Dorsolateral prefrontal cortex (tissue), 122 donors: ENCODE measurements at places on chromosomes 1 and 21.
A peak's percentile ranks its signal among the peaks of the same experiment; 100 is the strongest.

- DNase-seq = no peak
Observed at GRCh38 chr1:180548686-180549317, 10.0 kb upstream of the OVAAL start.

DNA sequence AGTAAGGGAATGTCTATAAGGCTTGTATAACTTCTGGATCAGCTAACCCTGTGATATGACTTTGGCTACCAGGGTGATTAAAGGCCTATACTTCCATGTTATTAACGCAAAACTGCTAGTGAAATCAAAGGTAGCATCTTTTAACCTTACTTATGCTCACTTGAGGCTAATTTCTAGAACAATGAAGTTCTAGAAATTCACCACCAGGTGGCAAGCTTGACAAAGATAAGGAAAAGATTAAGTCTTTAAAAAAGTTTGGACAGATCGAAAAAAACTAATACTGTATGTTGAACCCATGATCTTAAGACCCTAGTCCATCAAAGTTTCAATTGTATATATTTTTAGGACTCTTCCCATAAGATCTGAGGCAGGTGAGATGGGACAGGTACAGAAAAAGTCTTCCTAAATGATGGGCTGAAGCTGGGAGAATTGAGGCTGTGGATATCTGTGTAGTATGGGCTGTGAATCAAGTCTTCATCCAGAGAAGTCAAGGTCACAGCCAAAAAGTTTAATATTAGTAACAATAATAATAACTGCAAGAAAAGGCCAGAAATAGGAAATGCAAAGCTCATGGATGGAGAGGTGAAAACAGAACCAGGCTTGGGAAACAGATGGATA is 18.8 kb downstream of the KYAT3 start:
- DNase-seq = no peak

GRCh38 chr1:36154765-36155407 is 1.1 kb upstream of the MAP7D1 start:
- no peak for DNase-seq

DNA sequence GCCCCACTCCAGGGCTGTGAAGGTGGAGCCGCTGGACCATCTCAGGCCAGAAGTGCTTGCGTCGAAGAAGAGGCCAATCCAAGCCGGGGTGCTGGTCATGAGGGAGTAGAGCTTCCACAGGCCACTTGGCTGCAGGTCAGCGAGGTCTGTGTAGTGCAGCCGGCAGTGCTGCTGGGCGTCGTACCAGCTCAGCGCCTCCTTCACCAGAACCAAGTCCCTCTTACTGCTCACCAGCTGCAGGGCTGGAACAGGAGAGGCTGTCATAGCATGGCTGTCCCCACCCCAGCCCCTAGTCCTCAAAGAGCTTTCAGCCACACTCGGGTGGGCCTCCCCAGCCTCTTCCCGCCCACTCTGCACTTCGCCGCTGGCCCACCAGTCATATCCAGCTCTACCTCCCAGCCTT is 2.2 kb downstream of the CLEC20A start:
- DNase-seq = no peak

- DNase-seq = no peak
Observed at GRCh38 chr1:101371259-101371658, 134.4 kb downstream of the S1PR1 start.

DNA sequence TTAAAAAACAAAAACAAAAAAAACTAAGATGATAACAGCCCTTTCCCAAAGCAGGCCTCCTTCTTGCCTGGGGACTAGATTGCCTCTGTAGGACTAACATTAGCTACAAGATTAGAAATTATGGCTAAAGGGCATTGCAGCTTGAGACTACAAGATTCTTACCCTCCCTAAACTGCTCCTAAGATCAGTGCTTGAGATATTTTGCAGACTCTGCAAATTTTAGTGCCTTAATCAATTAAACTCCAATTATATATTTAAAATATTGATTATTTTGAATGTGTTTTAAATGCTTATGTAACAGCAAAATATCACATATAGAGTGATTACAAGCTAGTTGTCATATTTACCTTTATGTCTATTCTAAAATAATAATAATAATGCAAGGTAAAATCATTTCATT is 47.4 kb upstream of the SLC5A9 start:
- DNase-seq = no peak

DNA sequence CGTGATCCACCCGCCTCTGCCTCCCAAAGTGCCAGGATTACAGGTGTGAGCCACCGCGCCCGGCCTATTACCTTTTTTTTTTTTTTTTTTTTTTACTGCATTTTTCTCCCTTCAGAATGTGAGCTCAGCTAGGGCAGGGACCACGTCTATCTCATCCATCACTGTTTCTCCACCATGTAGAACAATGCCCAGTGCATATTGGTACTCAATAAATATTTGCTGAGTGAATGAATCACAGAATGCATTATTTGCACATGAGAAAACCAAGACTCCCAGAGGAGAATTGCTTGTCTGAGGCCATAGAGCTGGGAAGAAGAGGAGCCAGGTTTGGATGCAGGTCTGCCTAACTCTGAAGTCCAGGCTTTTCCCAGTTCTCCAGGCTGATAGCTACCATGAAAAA is 8.2 kb upstream of the SLC9A1 start:
- DNase-seq = no peak

GRCh38 chr1:235902677-235903542 is 36.2 kb upstream of the LYST start:
- DNase-seq = no peak

- DNase-seq = no peak
Observed at GRCh38 chr1:186798960-186799688, 29.6 kb upstream of the PLA2G4A start.

- DNase-seq = no peak
Observed at GRCh38 chr1:211375146-211375818, 48.6 kb downstream of the TRAF5 start.

DNA sequence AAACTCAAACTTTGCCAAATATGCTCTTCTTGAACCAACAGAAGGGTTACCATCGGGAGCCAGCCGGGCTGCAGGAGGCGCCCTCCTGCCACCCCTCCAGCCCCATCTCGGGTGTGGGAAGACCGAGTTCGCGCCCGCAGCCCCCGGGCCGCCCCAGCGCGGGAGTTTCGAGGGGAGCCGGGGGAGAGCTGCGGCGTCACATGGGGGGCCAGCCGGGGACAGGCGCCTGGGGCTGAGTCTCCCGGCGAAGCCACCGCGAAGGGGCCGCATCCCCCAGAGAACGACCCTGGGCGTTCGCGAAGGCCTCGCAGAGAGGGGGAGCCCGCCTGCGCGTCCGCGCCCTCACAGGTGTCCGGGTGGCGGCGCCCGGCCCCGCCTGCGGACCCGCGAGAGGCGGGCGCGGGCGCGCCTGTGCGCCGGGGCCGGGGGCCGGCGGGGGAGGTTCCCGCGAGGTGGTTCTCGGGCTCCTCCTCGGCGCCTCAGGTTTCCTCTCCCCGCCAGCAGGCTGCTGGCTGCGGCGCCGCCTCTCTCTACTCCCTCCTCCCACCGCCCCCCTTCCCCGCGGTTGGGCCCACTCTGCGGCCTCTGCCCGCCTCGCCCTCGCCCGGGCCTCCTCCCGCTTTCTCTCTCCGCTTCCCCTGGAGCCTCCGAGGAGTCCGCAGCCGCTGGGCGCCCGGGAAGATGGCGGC is at the start of gene RAVER2:
Gene RAVER2 (plus strand): TSS at position 584 of the 689 bp plus-strand sequence. CDS start 98 bp downstream, at position 682.
- DNase-seq = no peak

DNA sequence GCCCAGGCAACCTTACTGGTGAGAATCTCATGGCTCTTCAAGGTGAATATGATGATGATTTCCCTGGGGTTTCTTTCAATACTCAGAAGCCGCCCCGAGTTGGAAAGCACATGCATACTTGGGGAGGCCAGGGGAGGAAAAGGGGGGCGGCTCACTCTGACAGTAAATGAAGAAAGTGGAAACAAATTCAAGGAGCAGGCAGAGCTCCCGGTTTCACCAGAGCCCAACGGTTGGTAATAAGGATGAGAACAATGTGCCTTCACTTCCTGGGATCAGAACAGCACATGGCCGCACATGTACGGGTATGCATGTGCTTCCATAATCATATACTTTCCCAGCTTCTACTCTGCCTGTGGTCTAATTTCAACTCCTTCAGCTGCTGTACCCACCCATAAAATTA is 3.8 kb upstream of the ARHGEF2 start:
- no peak for DNase-seq

DNA sequence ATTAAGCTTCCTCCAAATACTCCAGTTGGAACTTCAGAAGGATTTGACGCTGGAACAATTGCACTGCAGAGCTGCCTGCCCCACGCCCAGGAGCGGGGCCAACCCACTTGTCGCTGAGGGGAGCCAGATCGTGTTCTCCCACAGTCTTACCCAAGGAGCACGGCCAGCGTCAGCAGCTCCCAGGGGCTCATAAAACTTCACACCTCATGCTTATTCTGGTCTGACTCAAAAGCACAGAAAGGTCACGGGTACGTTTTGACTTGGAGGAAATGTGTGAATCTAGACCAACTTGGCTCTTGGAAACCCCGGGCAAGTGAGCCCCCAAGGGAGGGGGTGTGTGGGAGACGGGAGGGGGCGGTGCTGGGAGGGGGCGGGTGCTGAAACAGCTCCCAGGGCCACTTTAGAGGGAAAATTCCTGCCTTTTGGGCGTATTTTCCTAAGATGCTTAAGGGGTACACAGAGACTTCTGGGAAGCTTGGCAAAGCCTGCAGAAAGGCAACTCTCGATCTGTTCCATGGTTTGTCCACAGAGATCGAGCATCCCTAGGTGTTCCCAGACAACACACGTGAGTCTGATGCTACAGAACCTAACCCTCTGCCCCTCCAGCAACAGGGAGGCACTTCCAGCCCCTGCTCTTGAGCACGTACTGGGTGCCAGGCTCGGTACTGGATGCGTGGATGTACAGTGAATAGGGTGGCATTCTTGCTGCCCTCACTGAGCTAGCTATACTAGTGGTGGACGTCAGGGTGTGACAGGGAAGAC is 98.9 kb downstream of the DHRS3 start:
- peak; percentile 31 for DNase-seq

DNA sequence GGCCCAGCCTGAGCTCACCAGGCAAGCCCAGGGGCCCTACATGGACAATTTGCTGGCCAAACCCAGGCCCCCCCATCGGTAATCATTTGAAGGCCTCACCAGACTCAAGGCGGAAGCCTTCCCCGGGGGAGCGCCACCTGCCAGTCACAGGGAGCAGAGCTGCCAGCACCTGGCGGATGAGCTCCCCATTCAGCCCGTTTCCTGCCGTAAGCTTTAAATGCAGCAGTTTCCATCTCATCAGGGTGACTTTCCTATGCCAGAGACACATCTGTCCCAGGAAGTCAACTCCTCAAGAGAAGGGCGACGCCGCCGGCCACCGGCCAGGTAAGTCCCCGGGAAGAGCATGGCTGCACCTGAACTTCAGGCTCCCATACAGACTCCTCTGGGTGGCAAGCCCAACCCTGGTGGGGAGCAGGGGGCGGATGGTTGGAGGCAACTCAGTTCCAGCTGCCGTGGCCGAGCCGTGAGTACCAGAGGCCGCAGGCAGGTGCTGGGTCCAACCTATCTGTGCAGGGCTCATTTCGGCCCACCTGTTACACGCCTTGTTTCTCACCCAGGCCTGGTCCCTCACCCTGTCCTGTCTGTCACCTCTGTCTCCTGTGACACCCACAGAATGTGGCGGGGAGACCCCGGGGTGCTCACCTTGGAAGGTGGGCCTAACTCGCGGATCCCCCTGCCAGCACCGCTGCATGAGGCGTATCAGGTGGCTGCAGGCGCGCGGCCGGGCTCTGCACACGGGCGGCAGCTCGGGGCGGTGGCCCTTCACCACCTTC is 20.7 kb downstream of the RIPK4 start:
- no peak for DNase-seq

- DNase-seq = no peak
Observed at GRCh38 chr1:57551476-57551875, 127.6 kb upstream of the DAB1 start.

- DNase-seq = peak; percentile 77
Observed at GRCh38 chr1:25810341-25811299, 9.1 kb upstream of the MTFR1L start.

DNA sequence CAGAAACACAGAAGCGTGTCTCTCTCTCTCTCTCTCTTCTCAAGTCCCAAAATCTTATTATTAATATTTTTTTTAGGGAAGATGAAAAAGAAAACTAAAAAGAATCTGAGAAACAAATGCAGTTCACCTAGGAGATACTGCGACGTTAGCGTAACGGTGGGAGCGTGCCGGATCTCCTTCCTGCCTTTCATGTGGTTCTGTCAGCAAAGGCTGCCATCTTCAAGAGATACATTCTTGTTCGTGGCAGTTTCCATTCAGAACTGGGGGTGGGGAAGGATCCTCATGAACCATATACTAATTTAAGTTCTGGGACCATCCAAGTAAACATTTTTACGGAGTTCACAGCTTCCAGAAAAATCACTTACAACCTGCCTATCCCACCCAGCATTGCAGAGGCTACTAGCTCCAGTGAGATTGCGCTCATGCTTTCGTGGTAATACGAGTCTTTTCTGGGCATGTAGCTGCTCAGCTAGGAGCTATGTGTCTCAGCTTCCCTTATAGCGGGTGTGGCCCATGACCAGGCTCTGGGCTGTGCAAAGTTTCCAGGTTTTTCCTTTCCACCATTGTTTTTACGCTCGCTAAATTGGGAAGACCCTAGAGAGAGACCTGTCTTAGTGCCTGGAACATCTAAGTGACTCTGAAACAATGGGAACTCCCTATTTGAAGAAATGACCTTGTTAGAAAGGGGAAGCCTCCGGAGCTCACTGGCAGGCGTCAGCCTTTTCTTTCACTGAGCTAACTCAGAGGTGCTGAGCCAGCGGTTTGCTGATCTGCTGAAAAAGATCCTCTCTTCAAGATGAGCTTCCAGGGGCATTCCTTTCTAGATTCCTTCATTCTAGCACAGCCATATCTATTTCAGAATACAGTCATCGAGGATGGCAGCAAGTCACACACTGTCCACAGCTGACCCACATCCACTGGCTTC is 17.3 kb downstream of the SLAMF1 start:
- DNase-seq = no peak

- DNase-seq = no peak
Observed at GRCh38 chr1:84141182-84142003, 2.7 kb upstream of the PRKACB start.

DNA sequence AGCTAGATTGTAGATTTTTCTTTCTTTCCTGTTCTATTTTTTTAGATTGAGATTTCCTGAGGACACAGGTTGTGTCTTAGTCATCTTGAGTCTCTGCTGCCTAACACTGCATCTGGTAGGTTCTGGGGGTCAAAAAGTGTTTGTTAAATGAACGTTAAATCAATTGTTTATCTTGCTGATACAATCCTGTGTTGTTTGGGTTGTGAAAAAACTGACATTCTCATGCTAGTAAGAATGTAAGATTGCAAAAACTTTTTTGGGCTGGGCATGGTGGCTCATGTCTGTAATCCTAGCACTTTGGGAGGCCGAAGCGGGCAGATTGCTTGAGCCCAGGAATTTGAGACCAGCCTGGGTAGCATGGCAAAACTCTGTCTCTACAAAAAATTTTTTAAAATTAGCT is 3.4 kb downstream of the CTSK start:
- no peak for DNase-seq
